ENCODE measurements at places on chromosomes 1 and 21. TPM values are rescaled to one million over a fixed set of nuclear protein-coding genes. Genes with fewer than 3 reads are reported as not detected.

DNA sequence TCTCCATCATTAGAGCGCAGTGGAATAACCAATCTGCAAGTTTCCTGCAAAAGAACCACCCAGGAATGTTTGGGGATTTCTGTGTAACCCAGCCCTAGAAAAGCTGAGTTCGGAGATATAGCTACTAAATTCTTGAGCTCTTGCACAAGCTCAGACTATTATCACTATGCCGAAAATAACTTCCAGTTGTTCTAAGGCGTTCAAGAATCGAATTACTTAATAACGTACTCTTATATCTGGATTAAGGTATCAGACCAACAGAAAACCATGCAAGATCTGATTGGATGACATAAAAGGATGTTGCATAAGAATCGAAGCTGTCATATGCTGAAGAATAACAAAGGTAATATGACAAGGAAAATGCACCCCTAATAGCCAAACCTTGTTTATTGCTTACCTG is 7.5 kb upstream of the LAMC2 start:
- no peak overlapping the region for H3K4me3 ChIP-seq
- no peaks in the 10 kb centered on the region for H3K27me3 ChIP-seq
- H3K36me3 ChIP-seq = no peaks in the 10 kb centered on the region
- H3K27ac ChIP-seq = no peak overlapping the region
- no peak for DNase-seq

DNA sequence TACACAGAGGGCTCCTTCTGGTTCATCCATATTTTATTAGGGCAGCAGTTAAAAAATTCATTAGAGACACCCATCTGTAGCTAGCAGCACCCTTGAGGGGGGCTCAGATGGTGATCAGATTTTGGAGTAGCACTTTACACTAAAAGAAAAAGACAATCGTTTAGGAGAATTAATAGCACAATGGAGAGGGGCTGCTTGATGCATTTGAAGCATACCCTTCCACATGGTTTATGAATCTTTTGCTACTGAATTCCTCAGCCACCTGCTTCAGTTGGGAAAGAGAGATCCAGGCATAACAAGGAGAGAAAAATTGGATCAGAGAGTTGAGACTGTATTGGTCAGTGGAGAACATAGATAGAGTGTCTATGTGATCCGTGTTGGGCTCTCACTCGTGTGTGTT is 54.4 kb downstream of the DISC1 start:
- no peak overlapping the region for H3K4me3 ChIP-seq
- H3K36me3 ChIP-seq = no peaks in the 10 kb centered on the region
- no peak for DNase-seq

DNA sequence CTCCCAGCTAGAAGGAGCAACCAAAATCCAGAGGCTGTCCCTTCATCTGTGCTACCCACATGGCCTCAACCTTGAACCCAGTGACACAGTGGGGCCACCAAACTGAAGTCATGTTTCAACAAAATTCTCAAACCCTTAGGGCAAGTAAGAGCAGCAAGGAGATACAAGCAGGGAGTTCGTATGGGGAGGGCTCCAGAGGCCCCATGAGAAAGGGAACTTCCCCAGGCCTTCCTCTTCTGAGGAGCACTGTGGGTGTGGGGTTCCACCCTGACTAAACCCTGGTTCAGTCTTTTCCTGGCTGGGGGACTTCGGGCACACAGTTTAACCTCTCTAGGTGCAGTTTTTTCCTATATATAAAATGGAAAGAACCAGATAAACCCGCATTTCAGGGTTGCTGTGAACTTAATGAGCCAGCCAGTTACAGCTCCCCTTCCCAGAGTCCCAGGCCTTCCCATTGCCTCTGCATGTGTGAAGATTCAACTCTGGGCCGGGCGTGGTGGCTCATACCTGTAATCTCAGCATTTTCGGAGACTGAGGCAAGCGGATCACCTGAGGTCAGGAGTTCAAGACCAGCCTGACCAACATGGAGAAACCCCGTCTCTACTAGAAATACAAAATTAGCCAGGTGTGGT is 8.0 kb upstream of the THEMIS2 start:
- no peaks in the 10 kb centered on the region for H3K27me3 ChIP-seq
- DNase-seq = no peak
- no peaks in the 10 kb centered on the region for H3K36me3 ChIP-seq
- peaks cover 21% of the 10 kb centered on the region for H3K4me1 ChIP-seq
- no peak overlapping the region for H3K4me3 ChIP-seq

DNA sequence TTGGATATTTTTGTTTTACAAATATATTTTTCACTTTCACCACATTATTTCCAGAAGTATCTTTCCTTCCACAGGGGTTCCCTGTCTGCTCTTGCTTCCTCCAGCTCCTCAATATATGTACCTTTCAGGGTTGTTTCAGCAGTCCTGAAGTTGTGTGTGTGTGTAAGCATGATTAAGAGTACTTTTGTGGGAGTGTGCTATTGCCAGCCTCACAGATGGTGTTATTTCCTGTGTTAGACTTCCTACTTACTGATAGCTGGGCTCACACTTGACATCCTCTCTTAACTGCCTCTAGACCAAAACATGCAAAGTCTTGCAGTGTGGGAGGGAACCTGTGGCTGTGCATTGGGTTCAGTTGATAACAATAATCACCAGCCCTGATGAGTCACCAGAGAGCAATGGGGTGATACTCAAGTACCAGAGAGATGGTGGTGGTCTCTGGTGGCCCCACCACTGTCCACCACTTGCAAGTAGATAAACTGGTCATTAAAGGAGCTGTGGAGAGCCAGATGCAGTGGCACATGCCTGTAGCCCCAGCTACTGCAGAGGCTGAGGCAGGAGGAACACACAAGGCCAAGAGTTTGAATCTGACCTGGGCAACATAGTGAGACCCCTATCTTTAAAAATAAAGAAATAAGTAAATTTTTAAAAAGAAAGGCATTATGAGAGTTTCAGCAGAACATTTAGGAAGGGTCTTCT is 126.7 kb downstream of the NR5A2 start:
- no peak for DNase-seq
- no peaks in the 10 kb centered on the region for H3K36me3 ChIP-seq
- no peak overlapping the region for H3K27ac ChIP-seq
- no peaks in the 10 kb centered on the region for H3K27me3 ChIP-seq

DNA sequence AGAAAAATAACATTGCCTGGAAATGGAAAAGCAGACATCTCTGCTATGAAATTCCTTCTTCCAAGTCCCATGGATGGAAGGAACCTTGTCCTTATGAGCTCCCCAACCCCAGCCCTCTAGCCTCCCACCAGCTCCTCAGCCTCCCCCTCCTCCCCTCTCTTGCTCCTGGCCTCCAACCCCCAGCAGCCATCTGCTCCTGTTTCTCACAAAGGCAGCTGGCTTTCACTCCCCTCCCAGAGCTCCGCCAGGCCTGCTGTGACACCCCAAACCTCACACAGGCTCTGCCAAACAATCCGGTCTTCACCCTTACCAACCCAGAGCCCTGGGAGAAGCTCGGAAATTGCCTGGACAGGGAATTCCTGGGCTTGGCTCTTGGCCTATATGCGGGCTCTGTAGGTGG is 69.2 kb downstream of the KLHDC7A start:
- H3K27ac ChIP-seq = no peak overlapping the region
- H3K36me3 ChIP-seq = no peaks in the 10 kb centered on the region
- peaks cover 21% of the 10 kb centered on the region for H3K27me3 ChIP-seq
- H3K4me3 ChIP-seq = no peak overlapping the region

The PDPN gene
- total RNA-seq = 32.6 TPM

DNA sequence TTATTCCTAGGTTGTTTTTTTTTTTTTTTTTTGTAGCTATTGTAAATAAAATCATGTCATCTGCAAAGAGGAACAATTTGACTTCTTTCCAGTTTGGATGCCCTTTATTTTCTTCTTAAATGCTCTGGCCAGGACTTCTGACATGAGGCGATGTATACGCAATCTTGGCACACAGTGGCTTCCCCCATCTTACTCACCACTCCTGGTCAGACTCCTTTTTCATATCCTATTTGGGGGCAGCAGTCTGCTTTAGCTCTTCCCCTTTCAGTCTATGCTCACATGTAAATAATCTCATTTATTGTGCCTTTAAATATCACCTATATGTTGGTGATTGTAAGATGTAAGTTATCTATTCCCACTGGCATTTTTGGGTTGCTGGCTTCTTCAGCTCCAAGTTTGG is 56.1 kb downstream of the SLAMF6 start:
- no peak overlapping the region for H3K27ac ChIP-seq
- DNase-seq = no peak
- no peaks in the 10 kb centered on the region for H3K36me3 ChIP-seq

The SAMSN1 gene
- 1.4 TPM for total RNA-seq

The NHLH1 gene
- not detected for total RNA-seq

GRCh38 chr1:7704214-7705047 is 66.7 kb upstream of the VAMP3 start:
- peak; percentile 90 for DNase-seq
- H3K27ac ChIP-seq = no peak overlapping the region
- H3K36me3 ChIP-seq = no peaks in the 10 kb centered on the region

DNA sequence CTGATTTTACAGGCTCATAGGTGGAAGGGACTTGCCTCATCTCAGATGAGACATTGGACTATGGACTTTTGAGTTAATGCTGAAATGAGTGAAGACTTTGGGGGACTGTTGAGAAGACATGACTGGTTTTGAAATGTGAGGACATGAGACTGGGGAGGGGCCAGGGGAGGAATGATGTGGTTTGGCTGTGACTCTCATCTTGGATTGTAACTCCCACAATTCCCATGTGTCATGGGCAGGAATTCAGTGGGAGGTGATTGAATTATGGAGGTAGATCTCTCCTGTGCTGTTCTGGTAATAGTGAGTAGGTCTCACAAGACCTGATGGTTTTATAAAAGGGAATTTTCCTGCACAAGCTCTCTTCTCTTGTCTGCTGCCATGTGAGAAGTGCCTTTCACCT is 20.8 kb downstream of the SCYL3 start:
- H3K4me3 ChIP-seq = no peak overlapping the region
- no peak overlapping the region for H3K27ac ChIP-seq
- DNase-seq = no peak
- no peaks in the 10 kb centered on the region for H3K4me1 ChIP-seq
- H3K36me3 ChIP-seq = peaks cover 84% of the 10 kb centered on the region

DNA sequence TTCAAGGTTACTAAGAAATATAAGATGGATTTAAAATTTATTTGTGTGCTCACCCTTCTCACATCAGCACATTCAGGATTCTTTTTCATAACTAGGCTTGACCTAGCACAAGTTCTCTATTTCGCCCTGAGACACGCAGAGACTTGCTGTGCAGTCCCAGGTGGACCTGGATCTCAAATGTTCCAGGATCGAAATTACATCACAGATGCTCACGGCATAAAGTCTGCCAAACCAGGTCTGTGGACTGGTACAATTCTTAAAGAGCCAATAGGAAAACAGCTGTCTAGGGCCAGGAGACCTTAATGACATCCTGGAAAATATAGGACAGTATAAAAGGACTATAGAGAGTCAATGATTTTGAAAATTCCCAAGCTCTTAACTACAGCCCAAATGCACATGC is 2.2 kb downstream of the PGBD5 start:
- H3K36me3 ChIP-seq = no peaks in the 10 kb centered on the region
- H3K4me3 ChIP-seq = no peak overlapping the region
- H3K27ac ChIP-seq = no peak overlapping the region
- no peak for DNase-seq
- peaks cover 4% of the 10 kb centered on the region for H3K27me3 ChIP-seq
- H3K4me1 ChIP-seq = peaks cover 5% of the 10 kb centered on the region

GRCh38 chr1:226831953-226832352 is 38.5 kb upstream of the PSEN2 start:
- no peaks in the 10 kb centered on the region for H3K36me3 ChIP-seq
- H3K4me3 ChIP-seq = no peak overlapping the region
- H3K4me1 ChIP-seq = peaks cover 14% of the 10 kb centered on the region
- no peaks in the 10 kb centered on the region for H3K27me3 ChIP-seq
- H3K27ac ChIP-seq = no peak overlapping the region

- H3K27ac ChIP-seq = no peak overlapping the region
- no peaks in the 10 kb centered on the region for H3K4me1 ChIP-seq
- H3K27me3 ChIP-seq = no peaks in the 10 kb centered on the region
- H3K4me3 ChIP-seq = no peak overlapping the region
- H3K36me3 ChIP-seq = no peaks in the 10 kb centered on the region
- DNase-seq = no peak
These were observed 138.4 kb upstream of the BACE2 start for GRCh38 chr21:41029571-41029970.

The NBPF12 gene
- total RNA-seq = 2.1 TPM

- no peak overlapping the region for H3K4me3 ChIP-seq
- H3K27ac ChIP-seq = no peak overlapping the region
- H3K4me1 ChIP-seq = no peaks in the 10 kb centered on the region
- H3K27me3 ChIP-seq = no peaks in the 10 kb centered on the region
- DNase-seq = no peak
These were observed 110.9 kb upstream of the APP start for GRCh38 chr21:26281506-26281905.

DNA sequence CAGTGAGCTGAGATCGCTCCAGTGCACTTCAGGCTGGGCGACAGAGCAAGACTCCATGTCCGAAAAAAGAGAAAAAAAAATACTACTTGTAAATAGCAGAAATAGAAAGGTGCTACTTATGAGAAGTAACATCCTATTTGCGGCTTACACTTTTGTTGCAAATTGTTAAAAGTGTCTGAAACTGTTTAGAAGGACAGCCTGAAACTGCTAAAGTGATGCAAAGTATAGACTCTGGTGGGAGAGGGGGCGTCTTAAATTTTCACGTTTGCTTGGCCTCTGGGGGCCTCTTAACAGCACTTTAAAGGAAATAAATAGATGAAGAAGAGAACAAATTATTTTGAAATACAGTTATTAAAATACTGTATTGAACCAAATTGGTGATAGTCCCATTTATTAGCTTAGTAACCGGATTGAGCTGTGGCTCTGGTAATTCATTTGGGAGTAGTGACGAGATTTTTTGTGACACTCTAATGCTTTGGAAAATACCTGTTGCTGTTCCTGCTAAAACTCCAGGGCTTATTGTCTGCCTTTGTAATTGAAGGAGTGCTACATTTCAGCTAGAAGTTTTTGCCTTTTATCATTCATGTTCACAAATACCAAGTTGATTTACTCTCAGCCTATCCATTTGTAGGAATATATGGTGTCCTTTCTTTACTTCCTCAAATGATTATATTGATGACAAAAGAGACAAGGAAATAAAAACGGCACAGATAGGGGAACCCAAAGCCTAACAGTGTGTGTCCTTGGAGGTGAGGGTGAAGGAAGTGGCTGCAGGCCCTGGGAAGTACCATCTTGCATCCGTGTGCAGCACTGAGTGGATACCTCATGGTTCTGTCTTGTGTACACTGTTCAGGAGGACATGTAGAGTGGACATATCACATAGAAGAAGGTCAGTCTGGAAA is 6.2 kb downstream of the PKNOX1 start:
- H3K4me1 ChIP-seq = peaks cover 32% of the 10 kb centered on the region
- H3K27ac ChIP-seq = no peak overlapping the region
- H3K36me3 ChIP-seq = no peaks in the 10 kb centered on the region
- DNase-seq = no peak
- H3K27me3 ChIP-seq = no peaks in the 10 kb centered on the region
- H3K4me3 ChIP-seq = no peak overlapping the region

DNA sequence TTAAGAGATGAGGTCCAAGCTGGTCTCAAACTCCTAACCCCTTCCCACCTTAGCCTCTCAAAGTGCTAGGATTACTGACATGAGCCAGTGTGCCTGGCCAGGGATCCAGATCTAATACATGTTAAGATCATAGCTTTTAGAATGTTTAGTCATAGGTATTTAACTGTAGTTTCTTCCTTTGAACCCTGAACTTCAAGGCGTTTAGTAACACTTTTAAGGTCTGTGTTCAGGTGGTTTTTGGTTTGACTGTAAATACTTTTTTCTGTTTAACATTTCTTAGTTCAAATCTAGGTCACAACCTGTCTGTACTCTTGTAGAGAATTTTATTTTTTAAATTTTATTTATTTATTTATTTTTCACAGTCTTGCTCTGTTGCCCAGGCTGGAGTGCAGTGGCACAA is 28.1 kb downstream of the RAP1A start:
- no peak overlapping the region for H3K4me3 ChIP-seq
- H3K27me3 ChIP-seq = no peaks in the 10 kb centered on the region
- peaks cover 5% of the 10 kb centered on the region for H3K4me1 ChIP-seq
- no peak overlapping the region for H3K27ac ChIP-seq
- H3K36me3 ChIP-seq = no peaks in the 10 kb centered on the region

The LDLRAD1 gene
- not detected for total RNA-seq
